ENCODE measurements at places on chromosomes 2 and 18.

GRCh38 chr2:29607038-29607420 is 314.4 kb downstream of the ALK start:
- DNase-seq, result no peak

DNA sequence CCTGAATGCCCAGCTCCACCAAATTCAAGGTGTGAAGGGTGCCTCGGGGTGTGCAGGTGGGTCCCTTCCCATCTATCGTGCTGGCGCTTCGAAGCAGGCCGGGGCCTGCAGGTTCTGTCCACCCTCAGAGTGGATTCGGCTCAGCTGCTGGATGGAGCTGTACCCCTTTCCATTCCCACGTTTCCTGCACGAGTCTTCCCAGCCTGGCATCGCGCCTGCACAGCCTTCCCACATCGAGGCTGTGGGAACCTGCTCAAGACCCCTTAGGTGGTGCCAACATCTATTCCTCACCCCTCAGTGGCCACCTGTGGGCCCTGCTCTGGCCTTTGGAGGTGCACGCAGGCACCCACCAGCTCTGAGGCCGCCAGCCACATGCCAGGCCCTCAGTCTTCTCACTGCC is 65.7 kb downstream of the PDCL3 start:
- DNase-seq, result no peak

- no peak for DNase-seq
Observed at GRCh38 chr2:68366083-68366560, 1.0 kb downstream of the PLEK start.

DNA sequence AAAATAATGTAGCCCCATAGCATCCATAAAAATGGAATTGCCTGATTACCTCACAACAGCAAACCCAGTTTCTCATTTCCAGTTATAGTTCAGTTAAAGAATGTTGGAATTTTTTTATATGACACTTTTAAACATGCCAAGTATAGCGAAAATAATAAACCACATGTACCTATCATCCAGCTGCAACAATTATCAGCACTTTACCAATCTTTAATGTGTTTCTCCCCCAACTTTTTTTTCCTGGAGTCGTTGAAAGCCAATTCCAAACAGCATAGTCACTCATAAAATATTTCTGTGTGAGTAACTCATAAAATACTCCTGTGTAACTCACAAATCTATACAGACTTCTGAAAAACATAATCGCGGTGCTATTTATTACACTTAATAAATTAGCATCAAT is 38.1 kb downstream of the SMAD4 start:
- no peak for DNase-seq

- DNase-seq, result no peak
Observed at GRCh38 chr2:71716697-71717624, 263.6 kb downstream of the DYSF start.

DNA sequence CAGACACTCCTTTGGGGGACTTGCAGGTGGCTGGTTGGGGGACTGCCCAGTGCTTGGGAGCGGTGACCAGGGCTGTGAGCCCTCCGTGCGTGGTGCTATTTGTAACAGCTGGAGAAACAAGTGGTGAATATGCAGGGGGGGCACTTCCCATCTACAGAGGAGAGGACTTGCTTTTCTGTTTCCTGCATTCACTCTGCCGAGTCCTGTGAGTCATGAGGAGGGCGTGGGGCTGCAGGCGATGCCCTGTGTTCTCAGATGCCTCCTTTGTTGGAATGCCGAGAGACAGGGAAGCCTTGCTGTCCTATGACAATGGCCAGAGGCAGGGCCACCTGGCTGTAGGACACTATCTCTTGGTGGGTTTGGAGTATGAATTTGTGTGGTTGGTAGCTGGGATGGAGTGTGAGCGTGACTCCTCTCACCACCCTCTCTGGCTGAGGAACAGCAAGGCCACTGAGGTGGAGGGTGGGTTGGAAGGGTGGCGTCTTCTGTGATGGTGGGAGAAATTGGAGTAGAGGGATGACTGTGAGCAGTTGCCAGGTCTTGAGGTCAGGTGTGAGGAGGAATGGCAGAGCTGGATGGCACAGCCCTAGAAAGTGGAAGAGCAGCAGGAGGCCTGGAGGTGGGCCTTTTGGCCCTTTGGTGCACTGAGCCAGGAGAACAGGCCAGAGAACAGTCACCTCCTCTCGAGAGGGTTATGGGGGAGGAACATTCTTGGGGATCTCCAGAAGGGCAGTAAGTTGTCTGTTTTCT is 24.3 kb downstream of the FHOD3 start:
- no peak for DNase-seq

DNA sequence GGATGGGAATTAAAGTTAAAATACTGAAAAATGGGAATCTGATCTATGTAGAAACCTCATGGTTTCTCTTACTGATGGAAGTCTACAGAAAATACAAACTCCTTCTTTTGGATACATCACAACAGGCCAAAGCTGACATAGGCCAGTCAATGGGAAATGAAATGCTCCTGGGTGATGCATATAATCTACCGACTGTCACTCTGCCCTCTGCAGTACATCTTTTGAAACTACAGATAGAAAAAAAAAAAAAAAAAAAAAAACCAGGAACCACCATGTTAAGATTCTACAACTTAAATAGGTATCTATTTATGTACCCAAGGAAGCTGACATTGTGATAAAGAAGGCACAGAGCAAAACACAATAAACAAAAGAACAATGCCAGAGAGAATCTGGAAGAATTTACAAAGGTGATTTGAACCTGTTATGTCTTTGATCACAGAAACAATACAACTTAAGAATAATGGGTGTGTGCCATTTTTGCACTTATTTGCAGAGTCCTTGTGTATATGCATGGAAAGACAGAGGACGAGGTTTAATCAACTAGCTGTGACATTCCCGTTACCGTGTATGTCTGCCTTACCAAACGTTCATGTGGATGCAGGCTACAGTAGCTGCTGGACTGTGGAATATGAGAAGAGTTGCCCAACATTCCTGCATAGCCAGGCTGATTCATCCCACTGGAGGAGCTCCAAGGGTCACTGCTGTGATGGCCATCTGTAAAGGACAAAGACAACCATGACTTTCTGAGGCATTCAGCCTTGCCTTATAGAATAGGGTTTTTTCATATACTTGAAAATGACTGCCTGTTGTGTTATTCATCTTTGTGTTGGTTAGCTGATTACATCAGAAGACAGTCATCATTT is 312.7 kb downstream of the TCF4 start:
- DNase-seq, result no peak

DNA sequence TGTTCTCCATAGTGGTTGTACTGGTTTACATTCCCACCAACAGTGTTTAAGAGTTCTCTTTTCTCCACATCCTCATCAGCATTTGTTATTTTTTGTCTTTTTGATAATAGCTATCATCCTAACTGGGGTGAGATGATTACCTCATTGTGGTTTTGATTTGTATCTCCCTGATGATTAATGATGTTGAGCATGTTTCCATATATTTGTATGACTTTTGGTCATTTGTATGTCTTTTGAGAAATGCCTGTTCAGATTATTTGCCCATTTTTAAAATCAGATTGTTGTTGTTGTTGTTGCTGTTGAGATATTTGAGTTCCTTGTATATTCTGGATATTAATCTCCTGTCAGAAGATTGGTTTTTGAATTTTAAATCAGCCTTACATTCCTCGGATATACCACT is 147.5 kb downstream of the NCOA1 start:
- no peak for DNase-seq

DNA sequence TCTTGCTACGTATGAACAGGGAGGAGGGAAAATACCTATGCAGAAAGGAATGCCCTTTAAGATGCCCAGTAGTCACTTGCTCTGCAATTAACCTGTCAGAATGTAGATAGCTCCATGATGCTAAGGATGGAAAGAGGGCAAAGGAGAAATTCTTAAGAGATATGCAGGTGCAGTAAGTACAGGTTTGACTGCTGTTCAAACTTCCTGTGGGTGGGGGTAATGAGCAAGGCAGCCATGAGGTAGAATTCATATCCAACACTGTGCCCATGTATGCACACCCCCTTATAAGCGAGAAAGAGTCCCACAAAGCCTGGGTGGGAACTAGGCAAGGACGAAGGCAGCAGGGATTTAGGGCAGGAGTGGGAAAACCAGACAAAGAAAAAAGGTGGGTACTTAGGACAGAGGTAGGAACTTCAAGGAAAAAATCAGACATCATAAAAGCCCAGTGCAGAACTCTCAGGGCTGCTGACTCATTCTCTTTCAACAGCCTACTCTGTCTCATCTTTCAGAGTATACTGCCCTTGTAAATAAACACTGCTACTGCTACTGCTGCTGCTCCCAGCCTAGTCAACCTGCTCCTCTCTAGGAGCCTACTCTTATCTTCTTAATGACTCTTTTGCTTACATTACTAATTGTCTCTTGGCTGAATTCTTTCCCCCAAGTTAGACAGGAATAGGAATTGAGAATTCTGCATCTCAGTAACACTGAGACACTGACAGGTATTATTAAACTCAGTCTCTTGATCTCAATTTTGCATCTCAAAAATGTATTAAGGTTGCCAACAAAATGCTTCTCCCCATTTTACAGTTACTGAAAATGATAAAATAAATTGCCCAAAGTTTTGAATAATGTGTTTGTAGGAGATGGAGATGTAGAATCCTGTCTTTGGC is 189.0 kb downstream of the PTH2R start:
- DNase-seq, result peak; percentile 20

- no peak for DNase-seq
Observed at GRCh38 chr18:78713726-78714125, 265.9 kb upstream of the SALL3 start.

DNA sequence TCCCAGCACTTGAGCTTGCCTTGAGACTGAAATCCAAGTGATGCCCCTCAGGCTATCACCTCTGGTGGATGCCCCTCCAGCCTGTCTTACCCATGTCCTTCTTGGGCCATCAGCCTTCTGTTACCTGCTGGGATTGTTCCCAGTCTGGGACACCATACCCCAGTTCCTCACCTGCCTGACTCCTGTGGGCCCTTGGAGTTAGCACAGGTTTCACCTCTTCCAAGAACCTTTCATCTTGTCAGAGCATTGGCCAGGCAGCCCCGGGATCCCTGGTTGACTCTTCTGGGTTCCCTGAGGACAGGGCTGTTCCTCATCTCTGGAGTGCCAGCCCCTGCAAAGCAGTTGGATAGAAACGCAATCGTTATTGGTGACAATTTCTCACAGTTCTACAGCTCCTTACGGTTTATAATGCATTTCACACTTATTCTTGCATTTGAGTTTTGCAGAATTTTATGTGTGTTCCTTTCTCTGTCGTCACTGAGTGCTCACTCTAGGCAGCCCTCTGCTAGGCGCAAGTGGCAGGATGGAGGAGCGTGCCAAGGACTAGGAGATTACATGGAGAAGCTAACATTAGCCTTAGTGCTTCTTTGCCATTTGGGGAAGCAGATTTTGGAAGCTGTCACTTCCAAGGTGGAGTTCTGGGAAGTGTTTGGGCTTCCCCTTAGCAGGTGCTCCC is 139.7 kb downstream of the DDX1 start:
- DNase-seq, result no peak

DNA sequence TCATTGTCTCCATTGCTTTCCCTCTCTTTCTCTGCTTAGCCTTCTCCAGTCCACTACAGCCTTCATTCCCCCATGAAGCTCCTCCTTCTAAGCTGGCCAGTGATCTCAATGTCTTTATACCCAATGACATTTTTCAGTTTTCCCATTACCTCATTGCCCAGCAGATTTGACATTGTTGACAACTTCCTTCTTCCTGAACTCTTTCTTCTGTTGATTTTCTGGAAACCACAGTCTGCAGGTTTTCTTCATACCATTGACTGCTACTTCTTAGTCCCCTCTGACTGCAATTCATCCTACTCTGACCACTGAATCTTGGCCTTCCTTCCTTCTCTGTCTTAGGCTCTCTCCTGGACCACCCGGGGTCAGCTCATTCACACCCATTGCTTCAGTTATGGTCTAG is 22.9 kb upstream of the SPP2 start:
- no peak for DNase-seq

DNA sequence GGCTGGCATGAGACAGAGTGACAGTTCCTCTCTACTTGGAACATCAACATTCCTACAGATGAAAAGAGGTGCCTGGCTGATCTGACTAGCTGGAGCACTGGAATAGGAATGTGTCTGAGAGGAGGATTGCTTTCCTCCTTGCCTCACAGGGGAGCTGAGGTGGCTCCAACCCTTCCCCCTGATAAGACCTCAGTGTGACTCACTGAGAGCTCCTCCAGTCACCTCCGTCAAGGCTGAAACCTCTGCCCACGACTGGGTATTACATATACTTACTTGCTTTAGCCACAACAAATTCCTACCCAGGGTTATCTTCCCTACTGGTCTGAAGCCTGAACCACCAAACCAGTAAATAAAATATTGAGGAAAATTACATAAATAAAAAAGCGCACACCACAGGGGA is 342.7 kb upstream of the REG3G start:
- no peak for DNase-seq

- no peak for DNase-seq
Observed at GRCh38 chr18:51020536-51020935, 9.5 kb upstream of the SMAD4 start.

DNA sequence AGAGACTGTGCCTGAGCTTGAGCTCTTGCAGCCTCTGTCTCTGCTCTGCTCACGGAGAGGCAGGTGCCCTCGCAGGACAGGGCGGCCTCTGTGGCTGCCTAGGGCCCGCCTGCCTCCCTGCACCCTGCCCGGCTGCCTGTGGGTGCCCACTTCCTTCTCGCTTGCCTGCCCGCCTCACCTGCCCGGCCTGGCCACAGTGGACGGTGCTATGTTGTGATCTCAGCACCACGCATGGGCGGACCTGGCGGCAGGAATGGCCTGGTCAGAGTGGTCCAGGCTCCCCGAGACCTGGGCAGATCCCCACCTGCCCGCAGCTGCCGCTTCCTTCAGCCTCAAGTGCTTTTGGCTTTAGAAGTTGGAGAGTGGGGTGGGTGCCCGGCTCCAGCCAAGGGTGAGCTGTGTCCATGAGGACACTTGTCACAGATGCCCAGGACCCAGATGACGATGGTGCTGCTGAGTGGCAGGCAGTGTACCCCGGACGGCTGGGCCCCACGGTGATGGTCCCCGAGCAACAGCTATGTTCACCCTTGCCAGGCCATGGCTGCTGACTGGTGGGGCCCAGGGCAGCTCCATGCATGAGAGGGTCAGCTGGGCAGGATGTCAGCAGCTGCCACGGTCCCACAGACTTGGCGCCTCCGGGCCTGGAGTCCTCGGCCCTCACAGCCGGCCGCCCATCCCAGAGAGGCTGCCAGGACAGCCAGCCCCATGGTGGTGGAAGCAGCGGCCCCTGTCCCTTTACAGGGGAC is 25.3 kb downstream of the RTP5 start:
- no peak for DNase-seq

DNA sequence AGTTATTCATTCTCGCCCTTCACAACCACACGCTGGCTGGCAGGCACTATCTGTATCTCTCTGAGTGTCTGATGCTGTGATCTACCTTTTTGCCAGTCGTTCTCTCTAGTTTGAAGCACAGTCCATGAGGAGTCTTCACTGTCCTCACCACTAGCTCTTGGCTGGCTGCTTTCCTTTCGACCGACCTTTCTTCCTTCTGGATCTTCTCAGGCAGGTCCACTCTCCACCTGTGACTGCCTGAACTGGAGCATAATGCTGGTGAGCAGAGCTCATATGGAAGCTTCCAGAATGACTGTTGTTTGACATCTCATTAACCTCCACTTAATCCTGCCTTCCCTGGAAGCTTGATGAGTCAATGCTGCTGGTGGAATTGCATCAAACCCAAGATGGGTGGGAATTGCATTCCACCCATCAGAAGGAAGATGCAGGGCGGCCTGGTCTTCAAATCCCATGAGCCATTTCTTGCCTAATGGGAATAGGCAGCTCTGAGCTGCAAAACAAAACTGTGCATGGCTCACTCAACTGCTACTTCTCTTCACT is 283.5 kb upstream of the HDAC4 start:
- no peak for DNase-seq

Measured in ELF-1 (cell line).